ENCODE measurements at places on chromosomes 7 and 10.

GRCh38 chr10:128625926-128626325 lies 499.7 kb upstream of the MKI67 start:
- no peak for DNase-seq

DNA sequence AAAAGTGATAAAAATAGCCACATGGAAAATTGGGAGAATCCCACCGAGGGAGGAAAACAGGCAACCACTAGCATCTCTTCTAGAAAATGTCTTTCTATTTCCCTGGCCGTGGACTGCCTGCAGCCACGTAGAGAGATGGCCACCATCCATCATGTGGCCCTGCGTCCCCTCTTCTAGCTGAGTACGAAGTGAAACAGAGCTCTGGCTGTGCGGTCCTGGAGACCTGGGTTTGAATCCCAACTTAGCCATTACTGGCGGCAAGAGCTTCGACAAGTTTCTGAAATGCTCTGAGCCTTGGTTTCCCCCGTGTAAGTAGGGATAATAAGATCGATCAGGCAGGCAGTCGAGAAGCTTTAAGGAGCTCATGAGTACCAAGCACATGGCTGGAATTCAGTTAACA lies 32.9 kb downstream of the ZCCHC24 start:
- DNase-seq, result no peak

GRCh38 chr7:144379776-144380384 lies 23.6 kb downstream of the NOBOX start:
- DNase-seq, result no peak

- no peak for DNase-seq
Observed at GRCh38 chr7:132359743-132360142, 216.5 kb downstream of the PLXNA4 start.

DNA sequence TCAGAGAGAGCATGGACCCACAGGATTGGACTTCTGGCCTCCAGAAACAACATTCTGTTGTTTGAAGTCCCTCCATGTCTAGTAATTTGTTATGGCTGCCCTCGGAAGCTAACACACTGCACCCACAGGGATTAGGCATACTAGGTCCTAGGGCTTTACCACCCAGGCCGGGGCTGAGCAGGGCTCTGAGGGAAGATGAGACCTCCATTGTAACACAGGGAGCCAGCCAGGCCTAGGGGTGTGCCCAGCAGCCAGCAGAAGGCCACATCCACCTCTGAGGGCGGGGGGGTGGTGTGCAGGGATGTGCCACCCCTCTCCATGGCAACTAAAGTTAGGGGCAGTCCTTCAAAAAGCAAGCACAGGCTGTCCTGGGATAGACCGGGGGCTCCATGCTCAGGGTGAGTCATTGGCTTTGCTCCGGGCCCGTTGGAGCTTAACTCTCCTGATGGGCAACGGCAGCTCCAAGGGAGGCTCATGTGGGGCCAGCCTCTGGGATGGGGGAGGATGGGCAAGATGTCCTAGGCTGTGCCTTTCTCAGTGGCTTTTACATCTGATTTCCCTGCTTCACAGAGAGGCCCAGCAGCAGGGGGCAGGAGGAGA lies 96.6 kb upstream of the GPR26 start:
- DNase-seq, result no peak

- DNase-seq, result no peak
Observed at GRCh38 chr7:143355450-143356385, 6.8 kb downstream of the FAM131B start.

DNA sequence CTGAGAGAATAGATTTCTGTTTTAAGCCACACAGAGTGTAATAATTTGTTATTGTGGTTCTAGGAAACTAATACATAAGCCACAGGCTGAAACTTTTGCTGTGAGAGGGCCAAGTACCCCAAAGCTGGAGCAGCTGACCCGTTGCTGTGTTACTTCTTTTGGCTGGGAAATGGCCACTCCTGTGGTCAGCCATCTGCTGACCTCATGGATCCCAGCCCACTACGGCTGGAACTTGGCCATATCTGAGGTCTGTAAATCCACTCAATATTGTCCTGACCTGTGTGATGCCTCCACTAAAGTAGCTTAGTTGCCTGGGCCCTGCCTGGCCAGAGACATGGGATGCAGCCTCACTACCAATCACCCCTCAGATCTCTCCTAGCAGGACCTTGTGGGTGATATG lies 17.4 kb upstream of the LOXL4 start:
- DNase-seq, result no peak

GRCh38 chr10:102185811-102186527 lies 33.8 kb downstream of the NOLC1 start:
- peak; percentile 33 for DNase-seq

- no peak for DNase-seq
Observed at GRCh38 chr10:35888400-35888799, 246.3 kb upstream of the FZD8 start.

- DNase-seq, result no peak
Observed at GRCh38 chr7:114854369-114854768, 67.5 kb upstream of the MDFIC start.

DNA sequence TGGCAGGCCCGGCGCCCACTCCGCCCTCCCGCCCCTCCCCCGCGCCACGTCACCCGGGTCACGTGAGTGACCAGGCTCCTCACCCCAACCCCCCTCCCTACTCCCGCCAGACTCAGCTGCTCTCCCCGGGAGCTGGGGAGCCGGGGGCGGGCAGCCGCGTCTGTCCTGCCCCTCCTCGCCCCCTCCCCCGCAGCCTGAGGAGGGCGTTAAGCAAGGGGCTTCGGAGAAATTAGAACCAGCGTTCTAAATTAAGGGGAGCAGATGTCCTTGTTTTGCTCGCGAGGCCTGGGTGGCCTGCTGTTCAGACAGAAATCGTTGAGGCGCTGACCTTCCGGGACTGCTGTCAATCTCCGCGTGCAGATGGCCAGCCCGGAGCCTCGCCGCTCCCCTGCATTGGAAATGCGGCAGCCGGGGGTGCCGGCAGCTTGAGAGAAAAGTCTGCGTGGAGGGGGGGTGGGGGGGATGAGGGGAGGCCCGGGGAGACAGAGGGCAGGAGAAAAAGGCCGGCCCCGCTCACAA lies 102.2 kb upstream of the ZNF438 start:
- peak; percentile 77 for DNase-seq

DNA sequence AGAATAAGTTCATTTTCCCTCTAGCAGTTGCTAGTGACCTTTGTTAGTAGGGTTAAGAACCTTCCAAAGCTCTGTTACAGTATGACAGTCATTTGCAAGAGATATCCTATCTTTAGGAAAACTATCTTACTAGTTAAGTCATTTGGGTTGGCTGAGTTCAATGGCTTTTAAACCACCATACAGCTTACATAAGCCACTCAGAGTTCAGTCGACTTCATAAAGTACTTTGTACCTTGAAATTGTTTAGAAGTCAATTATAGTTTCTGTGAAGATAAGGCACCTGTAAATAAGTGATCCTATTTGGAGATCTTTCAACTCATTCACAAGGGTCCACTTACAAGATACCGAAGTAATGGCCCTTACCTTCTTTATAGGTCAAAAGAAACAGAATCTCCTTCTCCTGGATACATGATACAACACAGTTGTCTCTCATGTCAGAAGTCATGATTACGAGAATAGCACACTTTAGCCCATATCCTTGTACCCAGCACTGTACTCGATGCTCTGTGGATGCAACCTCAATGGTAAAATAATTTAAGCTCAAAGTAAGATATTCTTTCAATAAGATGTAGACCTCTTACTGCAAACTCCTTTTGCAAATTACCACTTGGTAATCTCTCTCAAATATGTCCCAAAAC lies 11.9 kb upstream of the ABCC2 start:
- no peak for DNase-seq

- DNase-seq, result peak; percentile 54
Observed at GRCh38 chr7:121278120-121279021, 50.4 kb upstream of the WNT16 start.

DNA sequence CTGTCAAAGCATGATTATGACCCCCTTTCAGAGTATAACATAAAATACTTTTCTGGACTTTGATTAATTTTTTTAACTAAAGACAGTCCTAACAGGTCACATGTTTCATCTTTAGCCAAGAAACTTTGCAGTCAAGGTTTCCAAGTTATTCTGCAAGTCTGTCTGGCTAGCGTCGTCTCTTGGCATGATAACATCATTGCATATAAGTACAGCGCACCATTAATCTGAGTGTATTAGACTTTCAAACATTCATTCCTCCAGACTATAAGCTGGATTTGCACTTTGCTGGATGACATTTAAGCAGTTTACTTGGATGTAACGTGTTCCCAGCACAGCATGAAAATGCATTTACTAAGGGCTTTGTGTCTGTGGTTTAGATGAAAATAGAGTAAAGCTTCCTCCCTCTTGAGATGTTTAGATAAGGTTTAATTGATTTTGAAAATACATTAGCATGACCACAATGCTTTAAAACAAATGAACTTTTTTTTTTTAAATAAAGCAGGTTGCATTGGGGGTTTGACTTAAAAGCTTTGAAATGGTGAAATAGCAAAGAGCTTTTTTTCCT lies 349.0 kb upstream of the MTPN start:
- no peak for DNase-seq

DNA sequence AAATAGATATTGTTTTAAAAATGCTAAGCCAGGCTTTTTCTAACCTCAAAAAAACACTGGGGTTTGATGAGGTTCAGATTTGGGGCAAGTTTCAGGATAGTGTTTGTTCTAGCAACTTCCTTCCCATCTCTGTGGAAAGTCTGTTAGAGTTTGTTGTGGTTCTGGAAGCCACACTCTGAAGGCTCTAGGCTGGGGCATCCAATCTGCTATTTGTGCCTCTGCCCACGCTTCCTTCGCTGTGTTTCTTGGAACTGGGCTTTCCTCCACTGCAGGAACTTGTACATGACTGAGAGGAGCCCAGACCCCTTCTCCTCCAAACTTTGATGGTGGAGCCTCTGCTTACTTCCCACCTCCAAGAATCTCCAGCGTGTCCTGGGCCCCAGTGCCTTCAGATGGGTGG lies 108.5 kb upstream of the SLC25A13 start:
- DNase-seq, result no peak

- no peak for DNase-seq
Observed at GRCh38 chr7:148472406-148472805, 118.2 kb upstream of the C7orf33 start.

DNA sequence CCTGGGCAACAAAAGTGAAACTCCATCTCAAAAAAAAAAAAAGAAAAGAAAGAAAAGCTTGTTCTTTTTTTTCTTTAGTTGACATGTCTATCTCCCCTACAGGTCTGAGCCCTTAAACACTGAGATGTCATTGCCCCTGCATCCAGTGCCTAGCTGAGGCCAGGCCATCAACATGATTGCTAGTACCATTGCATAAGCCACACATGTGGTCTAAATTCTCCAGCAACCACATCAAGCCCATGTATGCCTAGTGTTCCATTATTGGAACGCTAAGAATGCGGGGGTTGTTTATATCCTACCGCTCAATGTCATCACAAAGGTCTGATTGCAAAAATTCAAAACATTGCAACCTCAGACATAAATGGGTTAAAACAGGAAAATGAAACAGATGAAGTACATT lies 62.7 kb downstream of the NPTX2 start:
- DNase-seq, result no peak

DNA sequence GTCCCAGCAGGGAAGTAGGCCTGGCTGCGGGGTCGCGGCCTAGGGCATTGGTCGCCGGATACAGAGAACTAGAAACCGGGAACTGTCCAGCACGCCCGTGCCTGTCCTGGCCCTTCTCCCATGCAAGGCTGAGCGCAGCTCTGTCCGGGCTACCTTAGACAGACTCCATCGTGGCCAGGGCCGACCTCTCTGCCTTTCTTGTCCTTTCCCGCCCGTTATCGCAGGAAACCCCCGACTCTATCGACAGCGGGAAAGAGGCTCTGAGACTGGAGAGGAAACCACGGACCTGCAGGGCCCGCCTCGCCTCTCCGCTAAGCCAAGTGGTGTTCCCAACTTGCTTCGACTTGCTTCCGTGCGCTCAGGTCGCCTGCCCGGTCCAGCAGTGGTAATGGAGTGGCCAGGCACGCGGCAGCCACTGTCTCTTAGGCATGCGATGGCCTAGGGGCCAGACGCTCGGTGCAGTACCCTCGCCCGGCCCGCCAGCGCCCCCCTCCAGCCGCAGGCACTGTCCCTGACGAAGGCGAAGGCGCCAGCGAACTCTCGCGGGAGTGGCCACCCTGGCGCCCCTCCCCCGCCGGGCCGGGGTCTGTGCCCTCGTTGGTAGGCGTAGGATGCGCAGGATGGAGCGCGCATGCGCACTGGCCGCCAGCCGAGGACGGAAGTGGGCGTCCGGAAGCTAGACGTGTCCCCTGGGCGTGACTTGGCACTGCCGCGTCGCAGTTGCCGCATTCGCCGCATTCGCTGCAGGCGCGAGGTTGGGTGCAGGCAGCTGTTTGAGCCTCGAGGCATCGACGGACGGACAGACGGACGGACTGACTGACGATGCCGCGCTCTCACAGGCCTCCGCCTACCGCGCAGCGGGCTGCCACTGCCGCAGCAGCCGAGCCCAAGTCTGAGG lies 54.4 kb downstream of the MCMBP start:
- no peak for DNase-seq

DNA sequence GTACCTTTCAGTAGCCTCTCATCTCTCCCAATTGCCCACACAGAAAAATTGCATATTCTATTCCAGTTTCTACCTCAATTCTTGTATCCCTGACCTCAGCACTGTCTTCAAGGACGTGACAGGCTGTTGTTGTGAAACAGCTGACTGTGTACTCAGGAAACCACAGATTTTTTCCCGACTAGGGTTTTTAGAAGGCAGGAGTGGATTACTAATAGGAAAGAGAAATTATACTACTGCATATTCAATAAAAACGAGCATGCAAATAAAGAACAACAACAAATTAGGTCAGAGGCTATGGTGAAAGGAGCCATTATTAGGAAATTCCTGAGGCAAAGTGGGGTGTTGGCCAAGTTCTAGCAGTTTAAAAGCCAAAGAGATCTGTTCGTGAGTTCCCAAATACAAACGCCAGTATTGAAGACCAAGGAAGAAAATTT lies 93.4 kb downstream of the DOCK4 start:
- DNase-seq, result no peak

- DNase-seq, result no peak
Observed at GRCh38 chr10:120270906-120271305, 186.1 kb upstream of the PLPP4 start.

DNA sequence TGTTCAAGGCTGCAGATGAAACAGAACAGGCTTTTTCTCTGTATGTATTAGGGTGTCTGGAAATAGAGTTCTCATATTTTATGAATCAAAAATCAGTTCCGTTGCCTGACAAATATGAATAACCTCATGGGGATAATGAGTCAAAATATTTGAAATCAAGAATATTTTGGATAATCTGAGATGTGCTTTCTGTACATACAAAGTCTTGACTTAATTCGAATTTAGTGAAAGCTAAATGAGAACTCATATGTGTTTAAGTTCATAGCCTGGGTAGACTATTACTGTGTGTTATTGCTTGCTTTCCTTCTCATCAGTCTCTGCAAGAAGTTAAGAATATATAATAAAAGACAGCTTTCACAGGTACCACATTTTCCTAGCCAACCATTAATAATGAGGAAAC lies 689.0 kb downstream of the REEP3 start:
- DNase-seq, result no peak

DNA sequence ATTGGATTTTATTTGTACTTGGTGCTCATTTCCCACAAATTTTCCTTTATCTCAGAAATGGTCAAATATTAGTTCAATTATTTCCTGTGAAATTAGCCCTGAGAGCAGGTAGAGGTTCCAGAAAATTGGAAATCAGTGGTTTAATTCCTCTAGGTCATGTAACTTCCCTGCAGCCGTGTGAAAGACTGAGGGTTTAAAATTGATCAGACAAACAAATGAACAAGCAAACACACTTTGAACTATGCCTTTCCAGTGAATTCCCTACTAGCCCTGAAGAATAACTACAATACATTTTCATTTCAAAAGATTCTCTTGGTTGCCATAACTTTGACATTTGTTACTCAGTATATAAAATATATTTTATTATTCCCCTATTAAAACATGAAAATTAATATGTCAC lies 1116.7 kb downstream of the REEP3 start:
- no peak for DNase-seq
